Fibroblast of the aortic adventitia (primary cell): ENCODE measurements at places on chromosomes 1 and 21.

- DNase-seq = no peak
Observed at GRCh38 chr1:2347409-2347785, 44.0 kb downstream of the MORN1 start.

GRCh38 chr1:222283147-222283768 is 264.6 kb downstream of the HHIPL2 start:
- peak; percentile 43 for DNase-seq

- DNase-seq = no peak
Observed at GRCh38 chr1:63682936-63683335, 89.7 kb downstream of the PGM1 start.

- DNase-seq = no peak
Observed at GRCh38 chr1:58741678-58742553, 41.9 kb downstream of the JUN start.

GRCh38 chr1:66003690-66004089 is 211.0 kb downstream of the PDE4B start:
- DNase-seq = no peak

DNA sequence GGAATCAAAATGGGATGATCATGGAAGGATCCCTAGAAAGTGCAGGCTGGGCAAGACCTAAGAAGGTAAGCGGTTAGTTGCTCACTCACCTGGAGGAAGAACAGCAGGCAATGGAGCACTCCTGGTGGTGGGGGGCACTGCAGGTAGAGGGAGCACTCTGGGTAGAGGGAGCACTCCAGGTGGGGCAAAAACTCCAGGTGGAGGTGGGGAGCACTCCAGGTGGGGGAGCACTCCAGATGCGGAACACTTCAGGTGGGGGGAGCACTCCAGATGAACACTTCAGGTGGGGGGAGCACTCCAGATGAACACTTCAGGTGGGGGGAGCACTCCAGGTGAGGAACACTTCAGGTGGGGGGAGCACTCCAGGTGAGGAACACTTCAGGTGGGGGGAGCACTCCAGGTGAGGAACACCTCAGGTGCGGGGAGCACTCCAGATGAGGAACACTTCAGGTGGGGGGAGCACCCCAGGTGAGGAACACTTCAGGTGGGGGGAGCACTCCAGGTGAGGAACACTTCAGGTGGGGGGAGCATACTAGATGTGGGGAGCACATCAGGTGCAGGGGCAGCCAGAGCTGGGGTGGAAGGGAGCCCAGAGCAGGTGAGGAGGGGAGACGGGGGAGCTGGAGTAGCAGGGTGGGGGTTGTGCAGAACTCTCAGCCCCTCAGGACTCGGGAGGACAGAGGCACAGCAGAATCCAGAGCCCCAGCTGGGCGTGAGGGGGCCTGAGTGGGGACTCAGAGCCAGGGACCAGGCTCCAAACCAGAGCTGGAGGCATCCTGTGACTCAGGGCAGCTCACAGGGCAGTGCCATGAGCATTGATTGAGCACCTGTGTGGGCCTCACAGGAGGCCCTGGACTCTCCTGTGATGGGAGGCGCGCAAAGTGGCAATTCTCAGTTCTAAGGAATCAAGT is 37.7 kb upstream of the COL6A1 start:
- no peak for DNase-seq

GRCh38 chr1:116971258-116971860 is 30.2 kb upstream of the CD101 start:
- DNase-seq = no peak
